CD4-positive, alpha-beta T cell treated with Interleukin-17A for 1 hour (primary cell): ENCODE measurements at places on chromosomes 4 and X.
A peak's percentile ranks its signal among the peaks of the same experiment; 100 is the strongest.

GRCh38 chr4:122781486-122781885 is 45.1 kb upstream of the FGF2 start:
- no peak for DNase-seq

DNA sequence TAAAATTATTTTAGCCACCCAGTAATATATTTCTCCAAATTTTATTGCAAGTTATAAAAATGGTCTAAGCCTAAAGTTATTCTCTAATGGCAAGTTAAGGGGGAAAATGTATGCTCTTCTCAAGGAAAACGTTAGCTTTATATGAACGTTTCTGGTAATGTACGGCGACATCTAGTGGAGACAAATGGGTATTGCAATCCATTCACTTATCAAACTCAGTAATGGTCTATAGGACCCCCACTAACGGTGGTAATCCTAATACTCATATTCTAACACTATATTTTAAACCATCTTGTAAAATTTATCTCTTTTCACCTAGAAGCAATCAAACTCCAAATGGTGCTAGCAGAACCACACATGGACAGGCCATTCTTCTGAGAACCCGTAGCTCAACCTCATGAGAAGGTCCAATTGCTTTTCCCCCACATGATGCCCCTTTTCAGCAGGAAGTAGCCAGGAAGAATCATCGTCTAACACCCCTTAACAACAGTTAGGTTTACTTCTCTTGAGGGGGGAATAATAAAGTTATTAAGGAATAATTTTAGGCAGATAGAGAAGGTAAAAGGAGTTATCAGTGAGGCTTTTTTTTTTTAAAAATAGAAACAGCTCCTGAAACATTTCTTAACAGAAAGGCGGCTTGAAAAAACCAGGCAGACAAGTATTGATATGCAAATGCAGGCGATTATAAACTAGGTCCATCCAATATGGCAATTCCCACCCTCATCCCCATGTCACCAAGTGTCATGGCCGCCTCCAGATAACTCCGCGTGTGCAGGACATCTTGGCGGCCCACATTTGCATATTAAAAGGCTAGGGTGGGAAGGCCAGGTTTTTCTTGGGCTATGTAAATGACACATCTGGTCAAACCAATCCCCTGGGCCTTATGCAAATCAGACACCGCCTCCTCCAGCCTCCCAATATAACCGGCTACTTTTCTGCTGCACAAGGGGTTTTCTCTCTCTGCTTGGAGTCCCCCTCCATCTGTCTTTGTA is 35.0 kb downstream of the NUDT11 start:
- peak; percentile 44 for DNase-seq

DNA sequence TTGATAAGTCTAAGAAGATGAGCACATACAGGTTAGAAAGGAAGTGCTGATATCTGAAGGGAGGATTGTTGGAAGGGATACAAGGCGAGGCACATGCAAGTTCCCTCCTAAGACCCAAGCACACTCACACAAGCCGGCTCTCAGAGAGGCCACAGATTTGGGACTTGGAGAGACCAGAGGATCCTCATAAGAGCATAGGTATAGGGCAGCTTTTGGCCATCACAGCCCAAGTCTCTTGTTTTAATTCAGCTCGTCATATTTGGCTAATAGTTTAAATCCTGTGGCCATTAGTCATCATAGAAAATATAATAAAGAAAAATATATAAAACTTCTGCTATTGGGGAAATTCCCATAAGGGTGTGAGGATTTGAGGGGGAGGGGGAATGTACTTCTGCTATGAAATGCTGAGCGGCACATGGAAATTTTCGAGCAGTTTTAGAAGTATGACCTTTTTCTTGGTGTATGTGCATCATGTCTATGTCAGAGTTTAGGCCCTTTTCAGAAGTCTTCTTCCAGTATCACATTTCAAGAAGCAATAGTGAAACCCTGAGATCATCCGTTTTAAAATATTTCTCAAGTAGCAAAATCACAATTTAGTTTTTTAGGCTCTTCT is 97.7 kb downstream of the NFKB1 start:
- peak; percentile 41 for DNase-seq

DNA sequence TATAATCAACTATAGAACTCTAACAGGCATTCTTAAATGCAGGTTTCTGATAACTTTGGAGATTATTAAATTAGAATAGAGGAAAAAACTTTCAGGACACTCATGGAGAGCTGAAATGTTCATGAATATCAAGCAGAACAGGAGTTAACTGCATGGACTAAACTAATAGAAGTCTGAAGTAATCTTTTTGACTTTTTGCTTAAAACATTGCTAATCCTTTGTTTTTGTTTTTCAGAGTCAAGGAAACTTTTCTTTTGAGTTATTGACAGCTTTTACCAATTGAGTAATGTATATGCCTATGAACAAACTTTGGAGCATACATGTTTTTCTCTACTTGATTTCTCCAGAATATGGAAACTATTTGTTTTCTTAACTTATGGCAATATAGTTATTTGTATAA is 112.5 kb downstream of the EIF4E start:
- DNase-seq: no peak

DNA sequence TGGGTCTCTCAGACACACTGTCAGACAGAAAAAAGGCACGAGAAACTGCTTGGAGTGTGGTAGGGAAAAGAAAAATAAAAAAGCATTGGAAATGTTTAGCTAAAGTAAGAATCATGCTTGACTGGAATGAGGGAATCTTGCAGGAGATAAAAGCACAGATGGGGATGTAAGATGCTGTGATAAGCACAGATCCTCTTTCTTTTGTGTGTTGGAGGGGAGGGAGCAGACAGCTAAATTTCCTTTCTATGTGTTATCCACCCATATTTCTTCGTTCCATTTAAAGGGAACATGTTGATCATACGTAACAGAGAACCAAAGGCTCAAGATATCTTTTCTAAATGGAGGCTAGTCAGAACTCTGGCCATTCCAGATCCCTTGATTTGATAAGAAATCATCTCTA is 614.0 kb upstream of the LCORL start:
- DNase-seq: no peak

- no peak for DNase-seq
Observed at GRCh38 chr4:867526-868250, 41.8 kb upstream of the CPLX1 start.

DNA sequence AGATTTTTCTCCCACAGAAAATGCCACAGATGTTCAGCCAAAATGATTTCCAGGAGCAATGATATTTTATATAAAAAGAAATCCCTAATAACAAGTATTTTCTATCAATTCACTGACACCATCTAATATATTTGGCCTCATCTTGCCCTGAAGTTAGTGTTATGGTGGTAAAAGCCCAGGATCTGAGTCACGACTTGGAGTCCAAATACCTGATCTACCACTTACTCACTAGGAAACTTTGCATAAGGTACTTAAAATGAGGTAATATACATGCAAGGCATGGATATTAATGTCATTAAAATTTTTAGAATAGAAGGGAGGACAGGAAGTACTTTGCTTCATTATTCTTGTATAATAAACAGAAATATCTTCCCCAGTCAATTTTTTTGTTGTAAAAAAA is 16.3 kb downstream of the PPP3CA start:
- DNase-seq: no peak

- no peak for DNase-seq
Observed at GRCh38 chr4:8164687-8165086, 6.1 kb upstream of the ABLIM2 start.

DNA sequence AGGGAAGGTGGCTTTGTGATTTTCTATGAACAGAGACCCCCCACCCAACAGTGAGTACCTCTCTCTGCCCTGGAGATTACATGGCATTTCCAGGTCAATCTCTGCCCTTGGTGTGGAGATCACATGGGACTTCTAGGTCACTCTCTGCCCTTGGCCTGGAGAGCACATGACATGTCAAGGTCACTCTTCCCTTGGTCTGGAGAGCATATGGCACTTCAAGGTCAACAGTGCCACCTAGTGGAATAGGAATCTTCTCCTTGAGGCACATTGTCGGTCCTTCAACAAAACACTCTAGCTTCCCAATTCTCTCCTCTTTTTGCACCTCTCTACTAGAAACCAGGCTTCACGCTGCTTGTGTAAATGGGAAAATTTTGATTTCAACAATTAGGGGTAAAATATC is 66.2 kb upstream of the TACR3 start:
- DNase-seq: no peak

DNA sequence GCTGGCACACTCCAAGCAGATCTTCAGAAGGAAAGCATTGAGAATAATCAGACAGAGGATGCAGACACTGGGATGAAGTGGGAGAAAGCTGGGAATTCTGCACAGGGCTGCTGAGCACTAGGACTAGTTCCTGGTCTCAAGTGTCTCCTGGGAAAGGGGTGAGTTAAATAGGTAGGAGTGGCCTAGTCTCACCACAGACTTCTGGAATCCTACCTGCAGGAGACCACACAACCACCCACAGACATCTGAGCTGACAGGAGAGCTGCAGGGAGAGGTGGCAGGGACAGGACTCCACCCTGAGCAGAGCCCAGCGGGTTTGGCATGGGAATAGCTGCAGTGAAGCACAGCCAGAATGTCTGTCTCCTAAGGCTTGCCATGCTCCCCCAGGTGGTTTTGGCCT is 95.1 kb upstream of the GALNTL6 start:
- DNase-seq: no peak

DNA sequence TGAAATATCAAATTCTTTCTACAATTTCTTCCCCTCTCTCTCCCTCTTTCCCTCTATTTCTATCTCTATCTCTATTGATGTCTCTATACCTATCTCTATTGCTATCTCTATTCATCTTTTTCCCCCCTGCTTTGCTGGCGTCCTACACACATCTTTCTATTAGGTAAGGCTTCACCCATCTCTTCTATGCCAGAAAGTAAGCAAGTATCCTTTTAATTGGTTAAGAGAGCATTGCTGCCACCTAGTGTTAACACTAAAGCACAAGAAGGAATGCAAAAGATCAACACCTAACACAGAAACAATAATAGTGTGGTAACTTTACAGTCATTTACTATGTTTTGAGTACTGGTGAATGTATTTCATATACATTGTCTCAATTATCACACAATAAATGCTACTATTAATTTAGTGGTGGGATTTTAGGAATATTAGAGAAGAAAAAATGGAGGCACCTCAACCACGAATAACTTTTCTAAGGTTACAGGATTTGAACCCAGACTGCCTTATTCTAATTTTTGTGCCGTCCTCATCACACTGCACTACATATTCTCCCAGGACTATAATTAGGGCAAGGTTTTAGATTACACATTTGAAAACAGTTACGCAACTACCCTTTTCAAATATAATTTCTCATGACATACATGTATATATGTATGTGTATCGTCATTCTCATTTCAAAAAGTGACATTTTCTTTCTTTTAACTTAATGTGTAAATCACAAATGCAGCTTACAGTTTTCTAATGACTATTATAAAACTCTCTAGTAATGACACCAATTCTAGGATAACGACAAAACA is 3.7 kb upstream of the C4orf36 start:
- DNase-seq: peak; percentile 73

DNA sequence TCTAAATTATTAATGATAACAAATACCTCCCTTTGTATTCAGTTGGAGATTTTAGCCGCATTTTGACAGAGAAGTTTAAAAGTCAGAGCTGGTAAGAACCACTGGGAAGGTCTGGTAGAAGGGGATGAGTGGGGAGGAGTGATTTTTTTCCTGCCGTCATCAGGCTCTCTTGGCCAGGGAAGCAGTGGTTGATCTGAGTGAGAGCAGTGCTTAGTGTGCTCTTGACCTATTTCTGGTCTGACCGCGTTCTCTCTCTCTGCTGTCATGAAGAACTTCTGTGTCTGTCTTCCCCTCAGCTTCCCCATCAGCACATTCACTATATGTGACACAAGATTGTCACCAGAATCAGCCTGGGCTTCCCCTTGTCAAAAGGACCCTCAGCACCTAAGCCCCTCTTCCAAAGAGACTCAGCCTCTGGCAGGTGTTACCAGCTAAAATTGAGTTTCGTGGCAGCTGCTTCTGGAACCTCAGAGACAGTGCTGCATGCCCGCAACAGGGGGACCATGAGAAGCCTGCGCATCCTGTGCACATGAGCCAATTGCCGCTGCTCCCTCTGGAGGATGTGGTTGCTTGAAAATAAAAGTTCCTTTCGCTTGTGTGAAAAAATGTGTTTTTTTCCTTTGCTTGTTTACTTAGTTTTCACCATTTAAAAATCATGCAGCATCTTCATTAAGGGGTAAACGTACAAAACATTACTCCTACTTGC is 268.9 kb downstream of the C4orf33 start:
- no peak for DNase-seq

GRCh38 chr4:184728858-184729257 is 5.0 kb downstream of the CENPU start:
- no peak for DNase-seq

GRCh38 chr4:163701916-163702315 is 207.4 kb downstream of the TMA16 start:
- DNase-seq: no peak

DNA sequence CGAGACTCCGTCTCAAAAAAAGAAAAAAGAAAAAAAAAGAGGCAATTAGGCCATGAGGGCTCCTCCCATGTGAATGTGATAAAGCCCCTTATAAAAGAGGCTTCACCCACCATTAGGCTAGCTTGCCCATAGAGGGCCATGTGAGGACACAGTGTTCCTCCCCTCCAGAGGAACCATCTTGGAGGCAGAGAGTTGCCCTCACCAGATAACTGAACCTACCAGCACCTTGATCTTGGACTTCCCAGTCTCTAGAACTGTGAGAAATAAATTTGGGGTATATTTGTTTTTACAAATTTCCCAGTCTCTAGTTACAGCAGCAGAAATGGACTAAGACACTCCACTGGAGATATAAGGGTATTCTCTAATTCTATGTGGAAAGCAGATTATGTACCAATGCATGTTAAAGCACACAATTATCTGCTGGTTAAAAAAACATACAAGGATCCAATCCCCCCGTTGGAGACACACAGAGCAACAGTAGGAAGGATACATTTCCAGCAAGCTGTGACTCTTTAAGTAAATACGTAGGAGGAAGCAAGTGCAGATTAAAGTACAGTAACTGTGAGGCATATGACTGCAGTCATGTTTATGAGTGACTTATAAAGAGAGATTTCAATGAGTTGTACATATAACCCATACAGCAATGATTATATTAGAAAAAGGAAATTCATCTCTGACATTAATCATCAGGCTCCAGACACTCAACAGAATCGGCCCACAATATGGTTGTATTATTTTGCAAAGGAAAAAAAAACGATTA is 21.4 kb downstream of the SH3RF1 start:
- DNase-seq: no peak

GRCh38 chr4:74653331-74654229 is 140.7 kb downstream of the BTC start:
- no peak for DNase-seq

- no peak for DNase-seq
Observed at GRCh38 chrX:67558267-67558666, 14.4 kb downstream of the AR start.

DNA sequence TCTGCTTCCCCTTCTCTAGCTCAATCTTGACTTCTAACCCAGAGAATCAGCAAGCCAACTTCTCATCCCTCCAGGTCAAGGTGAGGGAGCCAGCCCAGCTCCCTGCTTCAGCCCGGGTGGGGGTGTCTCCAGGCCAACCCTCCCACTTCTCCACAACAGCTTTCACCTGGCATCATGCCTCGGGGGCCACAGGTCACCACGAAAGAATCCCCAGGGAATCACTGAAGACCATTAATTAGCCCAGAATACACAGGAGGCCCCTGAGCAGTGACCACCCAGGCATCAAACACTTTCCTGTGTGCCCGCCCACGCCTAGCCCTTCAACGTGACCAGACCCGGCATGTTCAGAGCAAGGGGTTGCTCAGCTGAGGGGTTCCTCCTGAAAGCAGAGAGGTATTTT is 646.7 kb downstream of the BCOR start:
- DNase-seq: no peak

GRCh38 chr4:119118397-119118796 is 17.2 kb upstream of the MYOZ2 start:
- DNase-seq: no peak
